ENCODE measurements at places on chromosomes 4 and X. TPM values are rescaled to one million over a fixed set of nuclear protein-coding genes. Genes with fewer than 3 reads are reported as not detected.

Gene CCKAR
- not detected for total RNA-seq

Gene PRDX4
- total RNA-seq = 39.7 TPM

Gene TMEM156
- total RNA-seq = 0.41 TPM

Gene CXCL5
- not detected for total RNA-seq

Gene HOPX
- 6.0 TPM for total RNA-seq

Gene MGAT4D
- not detected for total RNA-seq

Gene ANOS1
- 1.8 TPM for total RNA-seq

Gene PLXNB3
- total RNA-seq = 2.3 TPM

Gene GPR143
- not detected for total RNA-seq

Gene RHOXF1
- total RNA-seq = 0.82 TPM

Gene USP27X
- total RNA-seq = 1.3 TPM

Gene NXF2B
- total RNA-seq = not detected

Gene MAGEH1
- 88.8 TPM for total RNA-seq

Gene NR0B1
- not detected for total RNA-seq

Gene RNF128
- total RNA-seq = not detected

Gene BST1
- not detected for total RNA-seq

Gene KCTD8
- total RNA-seq = 2.4 TPM

Gene CFAP299
- not detected for total RNA-seq

Gene PARM1
- 116 TPM for total RNA-seq

Gene NHS
- 8.6 TPM for total RNA-seq

Gene CPEB2
- 19.5 TPM for total RNA-seq

Gene BGN
- 40.0 TPM for total RNA-seq

Gene SATL1
- 0.48 TPM for total RNA-seq

Gene ESX1
- not detected for total RNA-seq

Gene SAGE1
- not detected for total RNA-seq

Gene NWD2
- total RNA-seq = not detected

Gene SFRP2
- 71.2 TPM for total RNA-seq

Gene ADH1C
- total RNA-seq = 4.7 TPM

Gene EPGN
- not detected for total RNA-seq

Gene DMP1
- total RNA-seq = not detected

Gene TNIP3
- not detected for total RNA-seq

Gene F9
- not detected for total RNA-seq

Gene CD99
- 189 TPM for total RNA-seq

Gene SPANXA2
- total RNA-seq = not detected

Gene TCEAL6
- not detected for total RNA-seq

Gene SPANXN4
- not detected for total RNA-seq

Gene ANXA3
- total RNA-seq = 13.6 TPM

Gene CLCN4
- total RNA-seq = 1.8 TPM

Gene MGARP
- total RNA-seq = 3.2 TPM

Gene SERTM2
- 0.69 TPM for total RNA-seq

Gene DACH2
- total RNA-seq = 8.6 TPM

Gene FHIP1A
- 8.8 TPM for total RNA-seq

Gene ZNF630
- 5.9 TPM for total RNA-seq

Gene ACOT9
- 54.1 TPM for total RNA-seq

Gene TEX13D
- not detected for total RNA-seq

Gene CENPI
- 2.7 TPM for total RNA-seq

Gene RASSF6
- 1.5 TPM for total RNA-seq

Gene PLAC8
- 2.6 TPM for total RNA-seq

Gene HTRA3
- total RNA-seq = 65.3 TPM

Gene PRPS2
- 20.3 TPM for total RNA-seq

Gene USP17L22
- total RNA-seq = not detected

Gene LUZP4
- total RNA-seq = not detected

Gene TKTL2
- total RNA-seq = 0.07 TPM

Gene ZDHHC9
- total RNA-seq = 12.0 TPM

Gene PAGE4
- total RNA-seq = 77.2 TPM

Gene VSIG4
- total RNA-seq = 14.6 TPM

Data from uterus (tissue), 4 donors.